ENCODE measurements at places on chromosomes 7 and 10. TPM values are rescaled to one million over a fixed set of nuclear protein-coding genes. Genes with fewer than 3 reads are reported as not detected.

DNA sequence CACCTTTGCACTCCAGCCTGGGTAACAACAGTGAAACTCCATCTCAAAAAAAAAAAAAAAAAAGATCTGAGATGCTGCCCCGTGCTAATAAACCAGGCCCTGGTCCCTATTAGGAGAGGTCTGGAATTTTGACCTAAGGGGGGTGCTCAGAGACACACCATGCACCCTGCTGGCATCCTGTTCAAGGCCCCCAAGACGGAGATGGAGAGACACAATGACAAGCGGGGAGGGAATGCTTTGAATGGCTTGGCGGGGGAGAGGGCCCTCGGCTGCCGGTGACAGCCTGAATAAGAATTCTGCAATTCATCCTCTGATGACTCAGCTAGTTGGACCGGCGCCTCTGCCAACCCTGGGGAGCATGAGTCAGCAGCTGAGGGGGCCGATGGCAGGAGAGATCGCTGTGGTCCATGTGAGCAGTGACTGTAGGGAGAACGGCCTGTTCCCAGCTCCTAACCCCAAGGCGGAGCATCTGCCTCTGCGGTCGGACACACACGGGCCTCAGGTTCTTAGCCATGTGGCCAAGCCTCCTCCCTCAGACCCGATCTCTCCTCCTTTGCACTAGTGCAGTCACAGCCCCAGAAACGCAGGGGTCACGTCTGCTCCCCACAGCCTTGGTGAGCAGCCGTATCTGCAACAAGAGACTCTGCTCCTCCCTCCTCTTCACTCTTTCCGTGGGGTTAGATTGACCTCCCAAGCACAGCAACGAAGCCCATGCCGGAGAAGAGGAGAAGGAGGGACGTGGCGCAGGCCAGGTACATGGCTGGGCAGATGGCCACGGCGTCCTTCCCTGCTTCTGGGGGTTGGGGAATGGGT, 14.9 kb downstream of the TRIM56 start:
- peak; percentile 67 for DNase-seq

GRCh38 chr7:49245062-49245461, 320.7 kb downstream of the CDC14C start:
- no peak for DNase-seq

GRCh38 chr10:120386896-120387295, 70.1 kb upstream of the PLPP4 start:
- DNase-seq, result no peak

DNA sequence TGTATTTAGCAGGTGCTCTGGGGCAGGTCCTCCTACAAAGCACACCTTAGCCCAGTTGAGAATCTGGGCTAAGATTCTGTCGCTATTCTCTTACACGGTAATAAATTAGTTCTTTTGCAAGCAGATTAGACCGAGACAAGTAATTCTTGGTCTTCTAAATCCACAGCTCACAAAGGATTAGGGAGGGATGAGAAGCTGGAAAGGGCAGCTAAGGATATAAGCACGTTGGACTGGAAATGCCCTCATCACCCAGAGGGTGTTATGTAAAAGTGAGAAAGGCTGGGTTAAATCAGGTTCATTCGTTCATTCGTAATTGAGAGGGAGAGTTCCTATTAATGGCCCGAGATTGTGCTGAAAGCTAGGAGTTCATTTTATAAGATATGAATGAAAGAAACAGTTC, 41.8 kb downstream of the PFKFB3 start:
- no peak for DNase-seq

DNA sequence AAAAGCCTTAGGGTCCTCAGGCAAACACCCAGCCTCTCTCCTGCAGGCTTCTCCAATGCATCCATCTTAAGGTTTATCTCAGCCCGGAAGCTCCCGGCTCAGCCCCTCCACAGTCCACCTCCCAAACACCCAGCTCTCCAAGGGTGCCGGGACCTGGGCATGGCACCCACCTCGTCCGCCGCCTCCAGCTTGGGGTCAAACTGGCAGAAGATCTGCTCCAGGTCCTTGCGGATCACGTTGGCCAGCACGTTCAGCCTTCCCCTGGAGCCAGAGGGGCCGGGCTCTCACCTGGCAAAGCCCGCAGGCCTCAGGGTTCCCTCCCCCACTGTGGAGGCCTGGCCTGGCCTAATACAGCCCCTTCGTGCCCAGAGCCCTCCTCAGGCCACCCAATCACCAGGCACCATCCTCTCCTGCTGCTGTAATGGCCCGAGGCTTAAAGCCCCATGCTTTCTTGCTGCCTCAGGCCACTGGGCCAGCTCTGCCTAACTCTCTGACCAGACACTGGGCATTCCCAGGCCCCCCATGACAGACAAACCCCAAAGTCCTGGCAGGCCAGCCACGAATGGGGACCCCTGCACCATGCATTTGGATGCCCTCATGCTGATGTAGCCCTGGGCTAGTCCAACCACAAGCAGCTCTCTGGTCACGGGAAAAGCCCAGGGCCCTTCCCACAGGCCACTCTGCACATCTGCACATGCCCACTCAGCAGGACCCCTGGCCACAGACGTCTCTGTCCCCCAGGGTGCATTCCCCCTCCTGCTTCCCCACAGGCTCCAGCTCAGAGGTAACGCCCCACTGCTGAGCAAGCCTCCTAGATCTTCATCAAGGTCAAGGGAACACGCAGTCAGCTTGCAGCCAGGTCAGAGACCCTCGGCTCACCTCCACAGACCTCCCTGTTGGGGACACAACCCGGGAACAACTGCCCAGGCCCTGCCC, 12.3 kb downstream of the OGDHL start:
- DNase-seq, result no peak

DNA sequence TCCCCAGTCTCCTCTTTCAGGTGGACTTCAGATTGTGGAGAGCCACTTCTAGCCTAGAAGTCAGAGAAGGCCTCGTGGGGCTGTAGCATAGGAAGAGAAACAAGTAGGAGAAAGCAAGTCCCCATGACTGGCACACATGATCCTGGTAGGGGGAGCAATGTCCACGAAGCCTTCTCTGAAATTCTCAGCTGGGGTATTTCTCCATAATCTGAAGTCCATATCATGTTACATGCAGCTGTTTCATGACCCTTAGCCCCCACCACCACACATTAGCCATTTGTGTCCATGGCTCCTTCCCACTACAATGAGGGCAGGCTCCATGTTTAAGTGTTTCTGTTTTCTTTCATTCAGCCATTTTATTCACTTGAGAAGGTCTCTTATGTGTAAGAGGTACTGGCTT, 43.2 kb downstream of the LAMB4 start:
- DNase-seq, result no peak

- no peak for DNase-seq
These were observed 759 bp downstream of the DNAJB12 start for GRCh38 chr10:72353965-72354355.

GRCh38 chr10:16756561-16757221, 60.5 kb downstream of the RSU1 start:
- no peak for DNase-seq

GRCh38 chr7:17910377-17910776, 29.9 kb downstream of the SNX13 start:
- DNase-seq, result no peak

DNA sequence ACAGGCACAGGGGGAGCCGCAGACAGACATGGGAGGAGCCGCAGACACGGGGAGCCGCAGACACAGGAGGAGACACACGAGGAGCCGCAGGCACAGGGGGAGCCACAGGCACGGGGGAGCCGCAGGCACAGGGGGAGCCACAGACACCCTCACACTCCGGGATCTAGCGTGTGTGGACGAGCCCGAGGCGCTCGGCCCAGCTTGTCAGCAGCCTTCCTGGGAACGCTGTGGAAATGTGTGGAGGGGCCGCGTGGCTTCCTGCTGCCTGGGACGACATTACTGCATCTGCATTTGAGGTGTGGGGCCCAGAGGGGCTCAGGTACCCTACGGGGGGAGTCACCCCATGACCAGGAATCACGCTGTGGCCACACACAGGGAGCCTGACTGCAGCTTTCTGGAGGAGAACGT, 313.2 kb downstream of the PTPRN2 start:
- no peak for DNase-seq

GRCh38 chr10:72935361-72935760, 19.2 kb downstream of the PLA2G12B start:
- no peak for DNase-seq

DNA sequence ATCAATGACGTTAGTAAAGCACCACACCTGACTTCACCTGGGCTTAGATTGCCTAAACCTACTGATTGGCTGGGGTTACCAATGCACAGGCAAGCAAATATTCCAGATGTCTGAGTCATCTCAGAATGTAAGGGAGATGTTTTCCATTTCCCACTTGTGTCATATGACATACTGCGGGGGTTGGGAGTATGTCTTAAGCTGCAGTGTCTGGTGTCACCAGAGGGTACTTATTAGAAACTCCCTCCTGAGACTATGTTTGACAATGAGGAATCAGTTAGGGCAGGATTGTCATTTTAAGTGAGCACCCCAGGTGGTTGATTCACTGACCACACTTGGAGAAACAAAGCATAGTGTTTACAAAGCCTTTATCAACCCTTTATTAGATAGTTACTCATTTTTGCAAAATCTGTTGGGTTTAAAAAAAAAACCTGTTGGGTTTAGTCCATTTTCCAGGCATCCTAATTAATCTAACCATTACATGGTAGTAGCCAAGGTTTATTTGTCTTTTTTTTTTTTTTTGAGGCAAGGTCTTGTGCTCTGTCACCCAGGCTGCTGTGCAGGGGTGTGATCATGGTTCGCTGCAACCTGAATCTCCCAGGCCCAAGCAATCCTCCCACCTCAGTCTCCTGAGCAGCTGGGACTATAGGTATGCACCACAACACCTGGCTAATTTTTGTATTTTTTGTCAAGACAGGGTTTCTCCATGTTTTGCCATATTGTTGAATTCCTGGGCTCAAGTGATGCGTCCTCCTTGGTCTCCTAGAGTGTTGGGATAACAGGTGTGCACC, 72.5 kb downstream of the CDK6 start:
- no peak for DNase-seq

GRCh38 chr7:107327986-107328569, 141.8 kb upstream of the GPR22 start:
- DNase-seq, result no peak

- no peak for DNase-seq
These were observed 113.2 kb downstream of the SND1 start for GRCh38 chr7:127765150-127765549.

GRCh38 chr10:111984057-111984456, 199.5 kb downstream of the GPAM start:
- no peak for DNase-seq

- DNase-seq, result no peak
These were observed 593.7 kb downstream of the LRMDA start for GRCh38 chr10:76025124-76025477.

DNA sequence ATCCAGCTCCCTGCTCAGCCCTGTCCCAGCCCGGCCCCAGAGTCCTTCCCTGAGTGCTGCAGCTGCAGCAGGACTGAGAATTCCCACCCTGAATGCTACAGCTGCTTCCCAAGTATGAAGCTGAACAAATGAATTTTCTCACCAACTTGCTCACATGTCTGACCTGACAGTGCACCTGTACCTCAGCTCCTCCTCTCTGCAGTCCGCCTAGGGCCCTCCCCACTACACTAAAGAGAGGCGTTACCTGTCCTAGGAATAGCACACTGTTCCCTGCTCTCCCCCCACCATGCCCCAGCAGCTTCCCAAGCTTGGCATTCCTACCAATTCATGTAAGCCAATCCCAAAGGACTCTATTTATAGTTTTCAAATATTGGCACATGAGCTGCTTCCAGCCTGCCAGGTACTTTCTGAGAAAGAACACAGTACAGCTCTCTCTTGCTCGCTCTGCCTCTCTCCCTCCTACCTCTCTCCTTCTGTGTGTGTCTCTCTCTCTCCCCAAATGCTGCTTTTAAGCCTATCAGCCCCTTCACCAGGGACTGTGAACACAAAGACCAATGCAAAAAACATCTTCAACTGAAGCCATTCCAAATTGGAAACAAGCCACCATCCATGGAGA, 400.1 kb downstream of the TNS3 start:
- no peak for DNase-seq

DNA sequence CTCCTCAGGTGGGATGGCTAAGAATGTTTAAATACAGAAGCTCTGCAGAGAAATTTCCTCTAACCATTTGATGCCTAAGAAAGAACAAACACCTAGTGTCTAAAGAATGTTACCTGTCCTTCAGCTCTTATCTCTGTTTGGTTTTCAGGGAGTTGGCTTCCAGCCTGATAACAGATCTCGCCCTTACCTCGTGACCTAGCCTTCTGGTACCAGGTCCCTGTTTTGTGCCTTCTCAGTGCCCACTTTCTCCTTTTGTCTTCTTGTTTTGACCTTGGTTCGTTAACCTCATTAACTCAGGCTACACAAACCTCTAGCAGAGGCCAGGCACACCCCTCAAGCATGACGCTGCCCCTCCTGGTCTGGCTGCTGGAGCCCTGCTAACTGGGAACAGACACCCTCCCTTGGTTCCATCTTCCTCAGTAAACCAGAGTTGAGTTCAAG, 16.1 kb upstream of the RAB11FIP2 start:
- DNase-seq, result no peak

DNA sequence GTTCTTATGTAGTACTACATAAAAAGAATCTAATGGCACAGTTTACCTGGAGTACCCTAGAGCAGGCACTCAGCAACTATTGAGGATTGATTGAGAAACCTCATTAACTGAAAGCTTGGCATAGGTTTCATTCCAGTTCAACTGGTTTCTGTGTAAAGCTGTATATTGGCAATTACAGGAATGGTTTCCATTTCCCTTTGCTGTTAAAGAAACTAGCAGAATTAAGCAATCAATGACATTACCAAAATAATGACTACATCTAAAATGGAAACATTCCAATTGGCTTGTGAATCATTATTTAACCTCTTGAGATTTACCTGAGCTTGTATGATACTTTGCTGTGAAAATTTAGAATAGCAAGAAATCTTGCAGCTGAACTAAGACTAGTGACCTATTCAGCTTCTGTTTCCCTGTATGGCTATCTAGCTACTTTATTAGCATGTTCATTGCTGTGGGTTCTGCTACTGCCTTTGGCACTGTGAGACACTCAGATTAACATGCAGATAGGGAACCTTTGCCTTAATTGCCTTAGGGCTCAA, 33.5 kb upstream of the CADPS2 start:
- DNase-seq, result no peak

GRCh38 chr7:81719865-81720264, 50.0 kb downstream of the HGF start:
- DNase-seq, result no peak

DNA sequence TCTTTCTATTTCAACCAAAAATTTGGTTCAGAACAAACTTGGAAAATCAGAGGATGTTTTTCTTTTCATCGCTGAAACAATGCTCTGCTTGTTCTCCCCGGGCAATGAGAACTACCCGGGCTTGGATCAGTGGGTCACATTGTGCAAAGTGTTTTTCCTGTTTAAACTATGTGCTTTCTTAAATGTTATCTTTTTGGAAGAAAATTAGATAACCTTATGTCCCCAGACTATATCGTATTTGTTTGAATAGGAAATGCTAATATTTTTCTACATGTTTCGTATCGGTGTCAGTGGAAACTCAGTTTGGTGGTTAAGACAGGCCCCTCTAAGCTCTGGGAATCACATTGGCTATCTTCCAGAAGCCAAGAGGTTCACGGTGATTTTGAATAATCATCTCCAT, 319.5 kb upstream of the NFE2L3 start:
- no peak for DNase-seq

The HTR7 gene
- total RNA-seq, result 2.2 TPM

The PNLIPRP1 gene
- not detected for total RNA-seq

The PKD2L1 gene
- total RNA-seq, result not detected

The STAM gene
- 55.0 TPM for total RNA-seq

The GPR158 gene
- 0.69 TPM for total RNA-seq

The TRIL gene
- 20.4 TPM for total RNA-seq

Measured in urinary bladder (tissue), 4 donors.